ENCODE measurements at places on chromosomes 7 and 10. TPM values are rescaled to one million over a fixed set of nuclear protein-coding genes. Genes with fewer than 3 reads are reported as not detected.

- DNase-seq = no peak
Measured at GRCh38 chr10:43260117-43260761, 6.6 kb downstream of the RASGEF1A start.

DNA sequence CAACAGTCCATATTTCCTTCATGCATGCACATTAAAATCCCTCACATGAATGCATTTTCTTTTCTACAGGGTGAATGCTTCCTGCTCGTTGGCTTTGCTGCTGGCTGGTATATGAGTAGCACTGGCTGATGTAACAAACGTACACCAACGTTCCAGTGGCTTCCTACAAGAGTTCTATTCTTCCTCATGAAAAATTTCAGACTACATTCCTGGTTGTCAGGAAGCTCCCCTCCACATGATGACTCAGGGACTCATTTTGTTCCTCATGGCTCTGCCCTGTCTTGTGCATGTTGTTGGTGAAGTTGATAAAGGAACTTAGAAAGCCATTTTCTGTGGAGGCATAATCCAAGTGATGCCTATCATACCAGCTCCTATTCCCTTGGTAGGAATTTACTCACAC lies 470.7 kb upstream of the KLF6 start:
- no peak for DNase-seq

- no peak for DNase-seq
Measured at GRCh38 chr10:113552701-113553100, at the start of gene HABP2. Gene HABP2 (plus strand): TSS chr10:113553053. CDS start chr10:113553122, 69 bp downstream.

DNA sequence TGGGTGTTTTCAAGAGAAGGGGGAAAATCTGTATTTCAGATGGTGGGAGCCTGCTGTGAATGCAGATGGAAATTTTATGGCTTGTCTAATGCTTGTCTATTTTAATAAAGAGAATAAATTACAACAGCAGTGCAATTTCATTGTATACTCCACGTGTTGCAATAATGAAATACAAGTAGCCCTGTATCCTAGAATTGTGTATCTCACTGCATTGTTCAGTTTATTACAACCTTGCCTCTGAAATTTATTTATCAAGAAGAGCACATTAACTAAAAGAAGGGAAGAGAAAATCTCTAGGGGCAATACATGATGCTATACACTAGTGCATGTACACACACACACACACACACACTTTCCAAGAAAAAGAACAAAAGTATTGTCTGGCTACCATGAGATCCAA lies 21.8 kb downstream of the ANK3 start:
- no peak for DNase-seq

- DNase-seq = peak; percentile 21
Measured at GRCh38 chr7:33832271-33832721, 73.0 kb upstream of the BMPER start.

DNA sequence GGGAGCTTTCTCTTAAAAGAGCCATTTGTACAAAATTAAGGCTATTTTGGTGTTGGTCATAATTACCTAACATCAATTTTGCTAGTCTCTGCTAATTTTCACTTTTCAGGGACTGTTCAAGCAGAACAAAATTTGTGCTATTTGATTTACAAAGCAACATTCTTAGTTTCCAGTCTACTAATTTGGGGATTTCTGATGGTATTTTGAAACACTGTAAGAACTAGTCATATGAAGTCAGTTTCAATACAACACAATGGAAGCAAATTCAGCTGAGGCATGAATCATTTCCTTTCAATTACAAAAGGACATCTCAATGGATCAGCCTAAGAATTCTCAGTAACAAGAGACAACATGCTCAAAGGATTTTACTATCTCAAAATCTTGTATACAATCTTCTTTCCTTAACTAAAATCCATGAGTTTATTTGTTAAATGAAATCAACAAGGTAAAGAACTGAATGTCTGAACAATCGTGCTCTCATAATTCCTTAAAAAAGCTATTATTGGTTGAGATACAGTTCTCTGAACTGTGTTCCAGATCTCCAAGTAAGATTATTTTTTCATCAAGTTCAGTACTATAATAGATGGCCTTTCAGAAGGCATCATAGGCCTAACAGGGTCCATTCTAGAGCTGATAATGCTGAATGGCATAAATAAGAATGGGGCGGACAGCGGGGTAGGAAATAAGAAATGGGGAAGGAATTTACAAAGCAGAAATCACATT lies 144.6 kb downstream of the NRCAM start:
- no peak for DNase-seq

GRCh38 chr10:57168611-57169240 lies 807.7 kb upstream of the ZWINT start:
- no peak for DNase-seq

DNA sequence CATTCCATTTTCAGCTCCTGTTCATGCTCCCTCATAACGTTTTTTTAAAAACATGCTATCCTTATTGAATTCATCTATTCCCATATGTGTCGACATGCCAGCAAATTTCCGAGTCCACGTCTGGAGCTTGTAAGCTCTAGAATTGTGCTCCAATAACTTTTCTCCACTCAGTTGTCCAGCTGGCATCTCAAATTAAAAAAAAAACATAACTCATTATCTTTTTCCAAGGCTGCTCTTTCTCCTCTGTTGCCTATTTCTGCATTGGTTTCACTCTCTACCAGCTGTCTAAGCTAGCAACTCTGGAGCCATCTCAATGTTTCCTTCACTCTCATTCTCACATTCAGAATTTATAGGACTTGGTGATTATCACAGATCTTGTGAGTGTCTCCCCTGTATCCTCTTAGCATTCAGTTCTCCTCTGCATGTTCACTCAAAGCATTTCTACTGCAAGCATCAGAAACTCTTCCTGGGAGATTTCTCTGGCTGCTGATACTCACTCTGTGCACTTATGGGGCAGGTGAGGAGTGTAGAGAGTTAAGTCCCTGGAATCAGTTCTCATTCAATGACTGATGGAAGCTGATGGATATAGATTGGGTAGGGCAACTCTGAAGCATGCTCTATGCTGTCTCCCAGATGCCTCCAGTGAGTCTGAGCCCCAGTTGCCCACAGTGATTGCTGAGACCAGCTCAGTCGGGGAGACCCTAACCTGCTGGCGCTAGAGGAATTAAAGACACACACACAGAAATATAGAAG lies 6.7 kb upstream of the DLD start:
- DNase-seq = no peak

GRCh38 chr10:72292223-72292691 lies 18.5 kb downstream of the DDIT4 start:
- peak; percentile 73 for DNase-seq

DNA sequence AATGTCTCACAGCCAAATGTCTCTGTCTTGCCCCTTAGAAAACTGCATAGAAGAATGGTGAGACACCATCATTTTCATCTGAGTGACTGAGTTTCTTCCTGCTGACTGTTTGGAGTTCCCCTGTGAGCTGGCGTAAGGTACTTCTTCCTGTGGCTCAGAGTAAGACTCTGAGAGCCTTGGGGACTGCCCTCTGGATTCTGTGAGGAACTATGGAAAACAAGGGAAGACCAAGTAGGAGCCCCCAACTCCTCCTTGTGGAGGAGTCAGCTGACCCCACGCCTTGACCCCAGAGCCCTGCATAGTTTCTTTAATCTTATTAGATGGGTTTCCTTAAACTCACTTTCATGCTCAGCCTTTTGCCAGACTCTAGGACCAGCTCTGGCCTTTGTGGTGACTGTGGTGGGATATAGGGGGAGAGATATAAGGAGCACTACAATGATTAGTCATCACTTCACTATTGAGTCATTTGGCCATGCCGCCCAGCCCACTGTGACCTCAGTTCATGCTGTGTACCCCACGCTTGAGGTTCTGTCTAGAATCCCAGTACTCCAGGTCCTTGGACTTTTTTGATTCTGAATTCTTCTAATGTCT lies 51.8 kb upstream of the FAM133B start:
- no peak for DNase-seq

GRCh38 chr10:114206902-114207301 lies 27.7 kb downstream of the TDRD1 start:
- no peak for DNase-seq

- no peak for DNase-seq
Measured at GRCh38 chr7:16652240-16652583, 6.2 kb downstream of the BZW2 start.

DNA sequence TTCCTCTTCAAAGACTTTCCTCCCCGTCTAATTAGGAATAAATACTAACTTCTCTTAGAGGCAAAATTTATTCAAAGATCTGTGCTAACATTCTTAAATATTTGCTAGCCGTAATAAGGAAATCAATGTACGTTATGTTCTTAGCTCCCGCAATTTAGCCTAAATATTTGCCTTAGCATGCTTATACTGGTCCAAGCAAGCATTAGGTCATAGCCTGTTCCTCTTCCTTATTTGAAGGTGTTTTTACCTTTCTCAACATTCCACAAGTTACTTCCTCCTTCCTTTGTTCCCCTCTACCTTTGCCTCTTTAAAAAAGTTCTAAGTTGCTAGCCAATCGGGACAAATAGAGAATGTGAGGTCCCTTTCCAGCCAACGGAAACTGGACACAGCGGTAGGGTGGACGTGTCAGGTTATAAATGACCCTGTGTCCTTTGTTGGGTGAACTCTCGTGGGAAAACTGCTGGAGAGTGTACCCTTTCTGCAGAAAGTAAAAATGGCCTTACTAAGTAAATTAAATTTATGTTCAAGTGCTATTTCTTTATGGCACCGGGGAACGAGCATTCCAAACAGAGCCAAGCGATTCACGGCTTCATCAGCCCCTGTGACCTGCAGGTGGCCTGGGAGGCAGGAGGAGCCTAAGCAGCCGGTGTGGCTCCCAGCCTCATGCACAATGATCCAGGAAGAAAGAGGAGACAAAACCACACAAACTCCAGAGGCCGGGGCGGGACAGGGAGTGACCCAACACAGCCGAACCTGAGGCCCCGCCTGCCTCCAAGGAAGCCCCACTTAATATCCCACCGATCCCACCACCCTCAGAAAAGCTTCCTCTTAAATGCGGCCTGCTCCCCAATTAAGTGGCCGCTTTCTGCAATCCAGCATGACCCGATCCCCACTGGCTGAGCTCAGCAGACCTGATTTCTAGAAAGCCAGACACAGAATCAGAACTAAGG lies 67.0 kb downstream of the ZRANB1 start:
- peak; percentile 84 for DNase-seq

DNA sequence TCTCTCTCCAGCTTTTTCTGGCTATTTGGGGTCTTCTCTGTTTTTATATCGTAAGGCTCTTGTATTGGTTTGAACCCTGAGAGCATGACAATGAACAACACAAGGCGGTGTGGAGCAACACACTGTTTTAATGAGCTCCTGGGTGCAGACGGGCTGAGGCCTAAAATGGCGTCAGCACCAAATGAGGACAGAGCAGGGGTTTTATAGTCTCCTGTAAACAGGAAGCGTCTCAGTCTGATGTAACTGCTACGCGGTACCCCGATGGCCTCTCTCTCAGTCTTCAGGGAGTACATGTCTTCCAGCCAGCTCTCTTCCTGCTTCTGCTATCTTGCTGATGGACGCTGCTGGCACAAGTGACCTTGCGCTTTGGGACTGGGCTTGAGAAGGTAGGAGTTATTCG lies 95.9 kb upstream of the CCDC71L start:
- DNase-seq = no peak

GRCh38 chr7:148661471-148661870 lies 37.2 kb upstream of the CUL1 start:
- DNase-seq = no peak

GRCh38 chr10:70145166-70145665 lies 1.3 kb downstream of the TYSND1 start:
- DNase-seq = no peak

DNA sequence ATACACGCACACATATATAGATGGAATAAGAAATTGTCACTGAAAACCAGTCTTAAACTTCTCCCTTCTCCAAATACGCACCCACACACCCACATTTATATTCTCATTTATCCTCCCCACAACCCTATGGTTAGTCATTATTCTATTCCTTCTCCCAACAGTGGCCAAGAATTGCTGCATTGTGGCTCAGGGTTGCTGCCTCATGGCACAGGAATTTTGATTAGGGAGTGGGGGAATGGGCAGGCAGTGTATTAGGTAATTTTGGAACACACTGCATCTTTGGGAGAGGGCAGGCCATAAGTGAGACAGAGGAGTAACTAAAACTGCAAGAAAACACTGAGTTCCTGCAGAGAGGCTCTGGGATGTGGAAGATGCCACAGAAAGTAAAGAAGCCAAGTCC lies 35.7 kb downstream of the NAPEPLD start:
- no peak for DNase-seq

- DNase-seq = no peak
Measured at GRCh38 chr7:129391546-129392171, 42.6 kb upstream of the STRIP2 start.

GRCh38 chr7:102425639-102426267 lies 7.6 kb upstream of the ORAI2 start:
- peak; percentile 52 for DNase-seq

- no peak for DNase-seq
Measured at GRCh38 chr10:5078547-5079180, 15.6 kb upstream of the AKR1C3 start.

GRCh38 chr7:94059746-94060145 lies 55.6 kb upstream of the BET1 start:
- no peak for DNase-seq

DNA sequence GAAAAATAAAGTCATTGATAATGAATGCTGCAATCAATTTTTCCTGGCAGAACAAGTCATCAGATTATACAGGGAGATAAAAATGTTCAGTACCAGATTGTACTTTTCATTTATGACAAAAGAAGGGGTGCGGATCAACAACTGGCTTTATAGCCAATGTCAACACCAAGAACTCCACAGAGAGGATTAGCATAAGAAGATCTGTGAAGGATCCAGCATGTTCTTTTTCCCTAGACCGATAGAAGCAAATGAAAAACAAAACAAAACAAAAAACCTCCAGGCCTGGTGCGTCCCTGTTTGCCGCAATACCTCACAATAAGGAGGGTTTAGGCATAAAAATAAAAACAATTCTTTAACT lies 34.7 kb upstream of the PRKAR2B start:
- DNase-seq = no peak

DNAJC1 gene
- total RNA-seq = 27.4 TPM

CCL24 gene
- 15.7 TPM for total RNA-seq

EZH2 gene
- total RNA-seq = 31.7 TPM

ADAM22 gene
- total RNA-seq = 2.8 TPM

BAIAP2L1 gene
- 66.2 TPM for total RNA-seq

TFEC gene
- total RNA-seq = 2.9 TPM

ANKRD16 gene
- total RNA-seq = 5.5 TPM

EPC1 gene
- 30.9 TPM for total RNA-seq

CYP3A4 gene
- total RNA-seq = 1.4 TPM

TBC1D12 gene
- 21.0 TPM for total RNA-seq
